ENCODE measurements at places on chromosomes 16 and 17.
A peak's percentile ranks its signal among the peaks of the same experiment; 100 is the strongest.

GRCh38 chr16:31094424-31095120, at the start of gene VKORC1:
TSS of gene VKORC1 (minus strand) at chr16:31094797. CDS start at chr16:31094729, 68 bp downstream.
- DNase-seq, result peak; percentile 95

DNA sequence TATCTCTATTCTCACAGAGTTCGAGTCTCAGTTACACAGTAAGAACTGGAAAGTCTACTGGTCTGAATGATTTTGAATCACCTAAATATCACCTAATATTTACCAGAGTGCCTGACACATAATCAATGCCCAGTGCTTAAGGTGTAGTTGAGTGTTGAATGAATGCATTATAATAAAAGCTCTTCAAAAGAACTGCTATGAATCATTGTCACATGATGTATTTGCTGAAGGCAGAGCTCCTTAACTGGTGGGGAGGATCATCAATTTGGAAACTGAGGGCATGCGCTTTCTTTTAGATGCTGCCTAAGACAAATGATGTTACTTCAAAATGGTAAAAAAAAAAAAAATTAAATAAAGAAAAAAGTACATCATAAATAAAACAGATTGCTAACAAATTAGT, 359.4 kb upstream of the KIF2B start:
- DNase-seq, result no peak

DNA sequence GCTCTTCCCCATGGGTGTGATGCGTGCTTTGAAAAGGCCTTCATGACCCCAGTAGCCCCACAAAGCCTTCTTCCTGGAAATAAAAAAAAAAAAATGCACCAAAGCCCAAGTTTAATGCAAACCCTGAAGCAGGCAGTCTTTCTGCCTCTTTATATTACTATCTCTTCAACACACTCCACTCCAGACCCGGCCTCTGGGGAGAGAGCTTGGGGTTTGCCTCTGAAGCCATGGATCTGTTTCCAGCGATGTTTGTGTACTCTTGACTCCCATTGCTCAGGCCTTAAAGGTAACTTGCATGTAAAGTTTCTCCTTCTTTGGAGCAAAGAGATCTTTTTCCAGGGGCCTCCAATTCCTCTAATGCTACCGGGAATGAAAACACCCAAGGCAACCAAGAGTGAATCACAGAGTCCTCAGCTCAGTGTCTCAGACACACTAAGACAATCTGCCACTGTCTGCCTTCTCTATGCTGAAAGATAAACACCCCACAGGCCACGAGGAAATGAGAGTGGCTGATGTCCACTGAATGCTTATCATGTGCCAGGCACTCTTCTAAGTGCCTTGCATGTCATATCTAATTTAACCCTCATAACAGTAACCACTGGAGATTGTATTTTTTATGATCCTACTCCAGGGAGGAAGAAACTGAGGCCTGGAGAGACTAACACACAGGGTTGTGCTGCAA, 56.4 kb upstream of the AKTIP start:
- no peak for DNase-seq

DNA sequence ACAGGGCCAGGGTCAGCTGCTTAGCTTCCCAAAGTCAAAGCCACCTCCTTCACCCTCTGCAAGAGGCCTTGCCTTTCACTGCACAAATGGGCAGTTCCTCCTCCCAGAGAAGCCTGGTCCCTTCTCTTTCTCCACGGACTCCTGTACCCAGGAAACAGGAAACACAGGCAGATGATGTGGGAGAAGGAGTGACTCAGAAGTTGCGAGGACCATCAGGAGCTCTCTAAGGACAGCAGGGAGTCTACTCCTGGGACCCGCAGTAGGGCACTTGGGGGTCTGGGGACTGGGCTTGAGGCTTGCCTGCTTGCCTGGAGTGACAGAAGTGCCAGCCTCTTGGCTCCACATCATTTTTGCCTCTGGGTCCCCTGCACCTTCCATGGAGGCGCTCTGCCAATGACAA, 47.4 kb upstream of the KSR1 start:
- no peak for DNase-seq

- DNase-seq, result peak; percentile 63
Measured at GRCh38 chr17:48074322-48075081, 26.3 kb downstream of the NFE2L1 start.

GRCh38 chr17:57747221-57748017, 2.3 kb upstream of the CCDC182 start:
- peak; percentile 37 for DNase-seq

GRCh38 chr17:31856750-31857149, 2.3 kb downstream of the COPRS start:
- no peak for DNase-seq
